Amniotic epithelial cell (primary cell): ENCODE measurements at places on chromosomes 12 and 14.

DNA sequence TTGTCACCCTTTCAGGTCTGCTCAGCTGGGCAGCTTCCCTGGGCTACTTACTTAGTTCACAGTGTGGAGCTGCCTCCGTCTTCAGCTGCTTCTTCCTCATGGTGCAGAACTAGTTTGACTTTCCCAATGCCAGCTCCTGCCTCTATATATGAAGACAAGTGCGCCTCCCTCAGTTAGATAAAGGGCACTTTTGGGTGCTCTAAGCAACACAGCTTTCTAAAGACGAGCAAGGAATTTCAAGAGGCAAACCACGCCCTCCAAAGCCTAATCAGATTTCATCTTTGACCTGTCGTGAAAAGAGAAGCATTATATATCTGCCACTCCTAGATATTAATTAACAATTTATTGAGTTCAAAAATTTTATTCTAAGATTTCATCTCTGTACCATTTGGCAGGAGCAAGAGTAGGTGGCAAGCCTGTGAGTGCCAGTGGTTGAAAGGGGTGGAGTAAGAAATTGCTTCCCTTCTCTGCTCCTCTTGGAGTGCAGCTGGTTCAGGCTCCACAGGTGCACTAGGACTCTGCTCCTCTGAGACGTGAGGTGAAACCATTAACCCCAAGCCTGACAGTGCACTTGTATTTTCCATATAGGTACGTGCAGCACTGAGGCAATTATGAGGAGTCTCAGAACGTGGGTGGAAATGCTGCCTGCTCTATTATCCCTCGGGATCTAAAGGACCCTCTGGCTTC, 2.1 kb upstream of the SLC11A2 start:
- DNase-seq: peak; percentile 77

DNA sequence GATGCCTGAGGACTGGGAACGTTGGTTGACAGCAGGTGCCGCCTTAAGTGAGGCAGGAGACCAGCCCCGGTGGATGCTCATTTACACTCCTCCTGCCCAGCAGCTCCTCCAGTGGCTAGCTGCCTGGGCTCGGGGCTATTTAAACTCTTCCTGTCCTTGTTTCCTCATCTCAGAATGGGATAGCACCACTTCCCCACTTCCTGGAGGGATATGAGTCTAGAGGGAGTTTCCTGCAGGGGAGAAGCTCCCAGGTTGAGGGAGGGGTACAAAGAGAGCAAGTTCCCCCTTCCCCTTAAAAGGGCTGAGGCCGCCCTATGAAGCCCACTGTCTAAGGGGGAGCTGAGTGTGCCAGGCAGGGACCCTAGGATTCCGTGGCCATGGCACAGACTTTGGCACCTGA, 311.2 kb downstream of the AACS start:
- no peak for DNase-seq

GRCh38 chr12:93230326-93230720, 147.4 kb upstream of the NUDT4 start:
- no peak for DNase-seq

DNA sequence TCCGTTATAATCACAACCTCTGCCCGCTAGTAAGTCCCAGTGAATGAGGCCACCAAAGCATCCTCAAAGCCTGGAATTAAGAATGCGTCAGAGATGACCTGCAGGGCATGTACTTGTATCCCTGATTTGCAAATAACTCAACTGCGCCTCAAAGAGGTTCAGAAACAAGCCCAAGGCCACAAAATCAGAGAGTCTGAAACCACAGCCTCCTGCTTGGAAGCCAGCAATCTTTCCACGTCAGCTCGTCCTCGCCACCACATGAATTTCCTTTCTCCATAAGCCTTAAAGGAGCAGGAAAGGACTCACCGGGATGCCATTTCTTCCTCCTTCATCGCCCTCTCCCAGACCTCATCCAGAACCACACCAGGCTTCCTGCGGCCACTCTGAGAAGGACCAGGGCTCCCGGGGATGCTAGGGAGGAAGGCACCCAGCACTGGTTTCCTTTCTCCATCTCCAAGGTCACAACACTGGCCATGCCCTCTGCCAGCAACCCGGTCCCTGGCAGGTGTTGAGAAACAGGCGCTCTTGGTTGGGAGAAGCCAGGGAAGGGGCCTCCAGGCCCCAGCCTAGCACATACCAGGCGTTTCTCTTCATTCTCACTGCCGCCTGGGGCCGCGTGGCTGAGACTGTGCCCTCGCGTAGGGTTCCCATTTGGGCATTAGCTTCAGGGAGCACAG, 191.2 kb upstream of the DIO3 start:
- peak; percentile 77 for DNase-seq

- no peak for DNase-seq
These were observed 161.2 kb upstream of the HMGA2 start for GRCh38 chr12:65663097-65663496.
